ENCODE measurements at places on chromosomes 7 and 10.

DNA sequence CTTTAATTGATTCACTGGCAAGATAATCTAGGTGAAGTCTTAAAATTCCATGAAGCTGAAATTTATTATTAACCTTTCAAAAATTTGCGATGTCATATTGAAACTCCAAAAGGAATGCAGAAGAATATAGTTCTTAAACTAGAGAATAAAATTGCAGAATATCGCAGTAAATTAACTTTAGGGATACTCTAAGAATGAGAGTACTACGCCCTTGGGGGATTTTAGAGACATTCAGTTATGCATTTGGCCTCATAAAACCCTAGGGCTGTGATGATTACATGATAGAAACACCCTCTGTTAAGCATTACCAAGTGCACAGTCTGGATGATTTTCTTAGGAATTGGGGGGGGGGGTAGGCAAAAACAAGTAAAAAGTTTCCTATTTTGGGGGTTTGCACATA, 3.7 kb downstream of the WNT2 start:
- DNase-seq: no peak

DNA sequence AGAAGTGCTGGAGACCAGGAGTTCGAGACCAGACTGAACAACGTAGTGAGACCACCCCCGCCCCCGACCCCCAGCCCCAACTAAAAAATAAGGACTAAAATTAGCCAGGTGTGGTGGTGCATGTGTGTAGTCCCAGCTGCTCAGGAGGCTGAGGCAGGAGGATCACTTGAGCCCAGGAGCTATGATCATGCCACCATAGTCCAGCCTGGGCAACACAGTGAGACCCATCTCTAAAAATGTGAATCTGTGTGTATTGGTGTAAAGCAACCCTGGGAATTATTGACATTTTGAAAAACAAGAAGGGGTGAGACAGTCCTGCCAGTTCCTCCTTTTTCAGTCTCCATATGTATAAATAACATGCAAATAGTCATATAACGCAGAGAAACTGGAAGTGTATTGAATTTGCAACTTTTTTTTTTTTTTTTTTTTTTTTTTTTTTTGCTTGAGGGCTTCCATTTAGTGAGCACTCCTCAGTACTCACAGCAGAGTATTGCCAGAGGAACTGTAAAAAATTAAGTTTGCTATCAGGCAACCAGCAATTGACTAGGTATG, 3.4 kb upstream of the ITGB1 start:
- DNase-seq: no peak

- DNase-seq: no peak
These were observed 124.7 kb upstream of the MGMT start for GRCh38 chr10:129342385-129342784.

GRCh38 chr10:120095875-120096274, 203.3 kb downstream of the SEC23IP start:
- DNase-seq: no peak

DNA sequence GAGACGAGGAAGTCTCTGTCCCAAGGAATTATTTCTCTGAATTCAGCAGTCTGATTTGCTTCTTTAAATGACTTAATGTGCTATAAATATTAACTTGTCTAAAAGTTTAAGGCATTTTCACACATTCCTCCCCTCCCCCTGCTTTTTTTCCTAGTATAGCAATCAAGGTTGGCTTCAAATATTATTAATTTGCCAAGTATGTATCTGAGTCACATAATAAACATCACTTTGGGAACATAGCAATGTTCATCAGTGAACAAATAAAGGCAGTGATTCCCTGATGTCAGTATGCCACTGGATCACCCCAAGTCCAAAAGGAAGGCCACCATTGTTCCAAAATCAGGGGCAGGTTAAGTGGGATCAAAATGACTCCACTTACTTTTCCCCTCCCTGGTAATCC, 40.5 kb downstream of the PDE6C start:
- DNase-seq: peak; percentile 5

Measured in myocyte (in vitro differentiated cells).